ENCODE measurements at places on chromosomes 7 and 10. TPM values are rescaled to one million over a fixed set of nuclear protein-coding genes. Genes with fewer than 3 reads are reported as not detected.

LARP4B gene
- 108 TPM for total RNA-seq

SPDYE11 gene
- not detected for total RNA-seq

- peaks cover 9% of the 10 kb centered on the region for H3K27me3 ChIP-seq
- no peaks in the 10 kb centered on the region for H3K4me1 ChIP-seq
- H3K4me3 ChIP-seq = no peak overlapping the region
- H3K27ac ChIP-seq = no peak overlapping the region
These were observed 51.3 kb upstream of the PFKP start for GRCh38 chr10:3016016-3016415.

- H3K27me3 ChIP-seq = no peaks in the 10 kb centered on the region
- DNase-seq = no peak
- no peaks in the 10 kb centered on the region for H3K4me1 ChIP-seq
- no peaks in the 10 kb centered on the region for H3K36me3 ChIP-seq
- H3K27ac ChIP-seq = no peak overlapping the region
These were observed 142.1 kb downstream of the PAXIP1 start for GRCh38 chr7:154860621-154861375.

GRCh38 chr10:25682203-25682851, 251.7 kb upstream of the MYO3A start:
- no peak overlapping the region for H3K27ac ChIP-seq
- no peaks in the 10 kb centered on the region for H3K4me1 ChIP-seq
- no peaks in the 10 kb centered on the region for H3K27me3 ChIP-seq
- no peak overlapping the region for H3K4me3 ChIP-seq
- H3K36me3 ChIP-seq = no peaks in the 10 kb centered on the region

DNA sequence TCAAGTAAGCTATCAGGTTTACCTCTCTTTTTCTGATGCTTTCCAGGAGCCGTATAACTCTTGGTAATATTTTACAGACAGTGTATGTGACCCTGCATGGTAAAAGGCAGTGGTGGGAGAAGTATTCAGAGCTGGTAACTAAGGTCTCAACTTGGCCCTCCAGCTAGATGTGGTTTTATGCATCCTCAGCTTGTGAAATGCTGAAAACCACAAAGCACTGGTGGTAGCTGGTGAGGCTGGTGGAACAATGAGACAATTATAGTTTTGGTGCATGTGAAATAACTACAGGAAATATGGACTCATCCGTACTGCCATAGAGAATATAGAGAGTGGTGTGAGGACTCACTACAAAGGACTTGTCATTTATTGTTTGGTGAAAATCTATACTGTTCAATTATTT, 383.0 kb upstream of the PCDH15 start:
- DNase-seq = no peak
- no peaks in the 10 kb centered on the region for H3K27me3 ChIP-seq
- no peaks in the 10 kb centered on the region for H3K4me1 ChIP-seq
- no peak overlapping the region for H3K27ac ChIP-seq
- H3K4me3 ChIP-seq = no peak overlapping the region

GRCh38 chr7:87342231-87342630, 3.2 kb upstream of the CROT start:
- H3K4me1 ChIP-seq = peaks cover 47% of the 10 kb centered on the region
- H3K4me3 ChIP-seq = no peak overlapping the region
- DNase-seq = no peak
- no peak overlapping the region for H3K27ac ChIP-seq
- H3K36me3 ChIP-seq = peaks cover 10% of the 10 kb centered on the region
- H3K27me3 ChIP-seq = no peaks in the 10 kb centered on the region
